HCT116 (cell line): ENCODE measurements at places on chromosomes 7 and 10. TPM values are rescaled to one million over a fixed set of nuclear protein-coding genes. Genes with fewer than 3 reads are reported as not detected.

CLCN1 gene
- total RNA-seq = 0.47 TPM

STK32C gene
- total RNA-seq = 29.7 TPM

FOXI2 gene
- total RNA-seq = not detected

TRIM73 gene
- 8.8 TPM for total RNA-seq

RHOBTB1 gene
- total RNA-seq = 1.6 TPM

GPR85 gene
- total RNA-seq = not detected

NKX1-2 gene
- total RNA-seq = 3.4 TPM

RAPGEF5 gene
- 15.6 TPM for total RNA-seq

CAV1 gene
- total RNA-seq = 298 TPM

TSPAN13 gene
- total RNA-seq = 18.5 TPM

- no peaks in the 10 kb centered on the region for H3K4me1 ChIP-seq
- H3K27ac ChIP-seq = no peak overlapping the region
- no peaks in the 10 kb centered on the region for H3K36me3 ChIP-seq
- DNase-seq = no peak
- no peak overlapping the region for H3K4me3 ChIP-seq
- no peaks in the 10 kb centered on the region for H3K27me3 ChIP-seq
These were observed 178.0 kb upstream of the IGFBP3 start for GRCh38 chr7:46099076-46099475.

GRCh38 chr7:116162992-116163391 lies 47.3 kb upstream of the TES start:
- H3K36me3 ChIP-seq = no peaks in the 10 kb centered on the region
- no peaks in the 10 kb centered on the region for H3K4me1 ChIP-seq
- H3K27me3 ChIP-seq = no peaks in the 10 kb centered on the region
- DNase-seq = peak; percentile 26

DNA sequence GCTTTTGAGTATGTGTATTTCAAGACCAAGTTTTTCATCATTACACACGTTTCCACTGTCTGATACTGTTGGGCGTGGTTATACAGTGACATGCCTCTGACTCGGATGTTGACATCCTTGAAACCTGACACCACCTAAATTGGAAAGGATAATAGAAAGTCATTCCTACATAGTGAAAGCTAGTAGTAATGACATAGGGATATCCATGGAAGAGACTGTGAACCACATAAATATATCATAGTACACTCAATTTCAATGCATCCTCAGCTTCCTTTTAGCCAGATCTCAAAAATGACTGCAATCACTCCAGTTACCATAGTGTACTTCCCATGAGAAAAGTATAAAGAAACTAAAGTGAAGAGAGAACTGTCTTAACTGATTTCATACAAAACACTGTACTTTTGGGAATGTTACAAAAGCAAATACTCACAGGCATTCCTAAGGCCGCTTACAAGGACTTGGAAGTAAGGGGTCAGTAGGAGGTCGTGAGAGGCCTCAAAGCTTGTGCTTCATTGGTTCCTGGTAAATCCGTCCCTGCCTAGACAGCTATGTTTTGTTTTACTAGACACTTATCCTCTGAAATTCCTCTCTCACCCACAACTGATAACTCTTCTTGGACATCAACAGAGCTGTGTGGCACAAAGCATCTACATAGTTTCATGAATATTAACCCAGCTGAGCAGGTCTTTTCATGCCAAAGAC lies 71.8 kb upstream of the VWDE start:
- H3K36me3 ChIP-seq = no peaks in the 10 kb centered on the region
- H3K27ac ChIP-seq = no peak overlapping the region
- H3K27me3 ChIP-seq = no peaks in the 10 kb centered on the region
- no peak overlapping the region for H3K4me3 ChIP-seq
- DNase-seq = peak; percentile 23

- DNase-seq = no peak
- no peaks in the 10 kb centered on the region for H3K36me3 ChIP-seq
- no peaks in the 10 kb centered on the region for H3K4me1 ChIP-seq
- H3K27me3 ChIP-seq = 0 out of 2 replicates have a peak, but pooled peaks cover 14% of the 10 kb centered on the region
These were observed 1.7 kb upstream of the CALN1 start for GRCh38 chr7:72413886-72414285.

- H3K4me1 ChIP-seq = peaks cover 15% of the 10 kb centered on the region
- H3K27ac ChIP-seq = no peak overlapping the region
- no peak overlapping the region for H3K4me3 ChIP-seq
- no peak for DNase-seq
- H3K27me3 ChIP-seq = no peaks in the 10 kb centered on the region
- no peaks in the 10 kb centered on the region for H3K36me3 ChIP-seq
These were observed 997.3 kb downstream of the LRMDA start for GRCh38 chr10:76428551-76429367.

GRCh38 chr7:36509962-36510361 lies 120.3 kb downstream of the ANLN start:
- H3K4me3 ChIP-seq = no peak overlapping the region
- no peaks in the 10 kb centered on the region for H3K27me3 ChIP-seq
- no peak for DNase-seq
- H3K4me1 ChIP-seq = peaks cover 13% of the 10 kb centered on the region
- H3K36me3 ChIP-seq = no peaks in the 10 kb centered on the region

DNA sequence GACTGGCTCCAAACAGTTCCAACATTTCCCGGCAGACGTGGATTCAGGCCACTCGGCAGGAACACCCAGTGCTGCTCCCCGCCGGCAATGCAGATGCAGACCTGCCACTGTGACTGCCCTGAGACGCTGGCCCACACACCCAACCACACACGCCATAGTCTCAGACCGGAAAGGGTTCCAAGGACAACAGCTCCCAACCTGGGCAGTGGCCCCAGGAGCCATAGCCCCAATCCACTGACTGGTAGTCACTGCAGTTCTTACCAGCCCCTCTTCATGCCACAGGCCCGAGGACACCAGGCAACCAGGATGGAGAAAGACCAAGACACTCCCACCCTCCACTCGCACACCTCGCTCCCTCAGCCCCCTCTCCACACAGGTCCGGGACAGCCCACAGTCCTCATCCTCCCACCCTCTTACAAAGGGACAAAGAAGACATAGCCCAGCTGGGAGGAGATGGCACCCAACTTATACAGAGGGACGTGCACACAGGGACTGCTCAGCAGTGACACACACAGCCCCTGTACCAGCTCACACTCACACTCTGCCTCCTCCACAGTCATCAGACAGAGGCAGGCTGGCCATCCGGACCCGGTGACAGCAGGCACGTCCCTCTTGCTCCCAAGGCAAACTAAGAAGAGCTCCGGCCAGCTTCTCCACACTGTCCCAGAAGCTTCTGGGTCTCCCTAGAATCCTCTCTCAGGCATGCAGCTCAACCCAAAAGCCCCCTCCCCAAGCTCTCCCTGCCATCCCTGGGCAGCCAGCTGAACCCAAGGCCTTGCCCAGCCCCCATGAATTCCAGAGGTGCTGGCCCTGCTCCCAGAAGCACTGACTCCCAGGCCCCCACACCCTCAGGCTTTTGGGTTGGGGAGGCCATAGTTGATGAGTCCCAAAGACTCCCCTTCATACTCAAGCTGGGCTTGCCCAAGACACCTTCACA lies 24.8 kb downstream of the KCNH2 start:
- no peak overlapping the region for H3K4me3 ChIP-seq
- H3K36me3 ChIP-seq = no peaks in the 10 kb centered on the region
- no peaks in the 10 kb centered on the region for H3K4me1 ChIP-seq
- H3K27ac ChIP-seq = no peak overlapping the region

DNA sequence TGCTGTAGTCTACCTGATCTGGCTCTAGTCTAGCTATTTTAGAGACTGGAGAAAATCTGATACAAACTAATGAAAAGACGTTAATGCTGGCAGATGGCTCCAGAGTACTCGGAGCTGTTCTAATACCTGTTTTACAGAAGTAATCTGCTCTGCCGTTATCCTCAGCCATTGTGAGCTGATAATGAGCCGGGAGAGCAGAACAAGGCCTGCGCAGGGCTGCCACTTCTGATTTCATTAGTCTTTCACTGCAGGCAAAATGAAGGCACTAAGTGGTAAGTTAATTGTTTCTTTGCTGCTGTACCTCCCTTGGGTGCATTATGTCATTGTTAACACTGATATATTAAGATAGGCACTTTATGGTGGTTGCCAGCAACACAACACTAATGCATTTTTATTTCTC lies 456.4 kb upstream of the PFKP start:
- no peaks in the 10 kb centered on the region for H3K27me3 ChIP-seq
- no peak overlapping the region for H3K4me3 ChIP-seq
- H3K4me1 ChIP-seq = no peaks in the 10 kb centered on the region
- no peak overlapping the region for H3K27ac ChIP-seq

GRCh38 chr7:106629516-106629915 lies 31.4 kb downstream of the CCDC71L start:
- H3K4me3 ChIP-seq = no peak overlapping the region
- no peak overlapping the region for H3K27ac ChIP-seq
- DNase-seq = no peak
- no peaks in the 10 kb centered on the region for H3K27me3 ChIP-seq

GRCh38 chr7:55212176-55212575 lies 153.0 kb upstream of the LANCL2 start:
- no peak overlapping the region for H3K4me3 ChIP-seq
- H3K27ac ChIP-seq = no peak overlapping the region
- DNase-seq = no peak
- no peaks in the 10 kb centered on the region for H3K4me1 ChIP-seq
- H3K27me3 ChIP-seq = no peaks in the 10 kb centered on the region

DNA sequence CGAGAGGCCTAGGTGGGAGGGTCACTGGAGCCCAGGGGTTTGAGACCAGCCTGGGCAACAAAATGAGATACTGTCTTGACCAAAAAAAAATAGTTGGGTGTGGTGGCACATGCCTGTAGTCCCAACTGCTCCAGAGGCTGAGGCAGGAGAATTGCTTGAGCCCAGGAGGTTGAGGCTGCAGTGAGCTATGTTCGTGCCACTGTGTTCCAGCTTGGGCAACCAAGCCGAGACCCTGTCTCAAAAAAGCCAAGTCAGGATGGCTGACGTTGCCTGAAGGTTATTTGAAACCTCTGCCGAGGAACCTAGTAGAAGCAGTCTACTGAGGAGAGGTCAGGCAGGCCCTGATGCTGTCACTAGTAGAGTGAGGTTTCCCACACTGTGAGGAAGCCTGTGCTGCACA lies 22.8 kb downstream of the DNAJB6 start:
- peaks cover 17% of the 10 kb centered on the region for H3K36me3 ChIP-seq
- peaks cover 12% of the 10 kb centered on the region for H3K4me1 ChIP-seq
- no peak for DNase-seq
- no peak overlapping the region for H3K27ac ChIP-seq

DNA sequence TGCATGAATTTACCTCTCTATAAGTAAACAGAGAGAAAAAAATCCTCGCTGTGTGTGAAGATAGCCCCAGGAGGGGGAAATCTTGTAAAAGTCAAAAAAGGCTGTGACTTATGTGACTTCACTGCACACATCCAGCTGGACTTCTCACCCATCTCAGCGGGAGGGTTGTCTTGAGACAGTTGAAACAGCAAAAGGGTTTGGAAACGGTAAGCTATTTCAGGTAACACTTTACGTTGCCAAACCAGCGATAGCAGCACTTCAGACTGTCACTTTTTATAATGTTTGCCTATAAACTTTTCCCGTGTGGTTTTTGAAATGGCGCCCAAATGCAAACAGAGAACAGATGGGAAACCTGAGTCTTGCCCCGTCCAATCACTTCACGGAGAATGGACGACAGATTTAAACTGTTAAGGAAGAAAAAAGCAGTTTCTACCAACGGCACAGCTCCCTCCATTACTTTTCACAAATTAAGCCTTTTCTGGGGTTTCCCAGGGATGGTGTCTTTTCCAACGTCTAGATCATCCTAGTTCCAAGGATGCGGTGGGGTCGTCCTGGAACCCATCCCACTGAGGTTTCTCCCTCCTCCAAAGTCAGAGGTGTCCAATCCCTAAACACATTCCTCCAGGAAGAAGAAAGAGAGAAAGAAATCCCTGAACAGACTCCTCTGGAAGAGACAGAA lies 25.2 kb downstream of the FGFR2 start:
- H3K27ac ChIP-seq = no peak overlapping the region
- H3K36me3 ChIP-seq = no peaks in the 10 kb centered on the region
- DNase-seq = no peak
- no peaks in the 10 kb centered on the region for H3K4me1 ChIP-seq
- no peak overlapping the region for H3K4me3 ChIP-seq

DNA sequence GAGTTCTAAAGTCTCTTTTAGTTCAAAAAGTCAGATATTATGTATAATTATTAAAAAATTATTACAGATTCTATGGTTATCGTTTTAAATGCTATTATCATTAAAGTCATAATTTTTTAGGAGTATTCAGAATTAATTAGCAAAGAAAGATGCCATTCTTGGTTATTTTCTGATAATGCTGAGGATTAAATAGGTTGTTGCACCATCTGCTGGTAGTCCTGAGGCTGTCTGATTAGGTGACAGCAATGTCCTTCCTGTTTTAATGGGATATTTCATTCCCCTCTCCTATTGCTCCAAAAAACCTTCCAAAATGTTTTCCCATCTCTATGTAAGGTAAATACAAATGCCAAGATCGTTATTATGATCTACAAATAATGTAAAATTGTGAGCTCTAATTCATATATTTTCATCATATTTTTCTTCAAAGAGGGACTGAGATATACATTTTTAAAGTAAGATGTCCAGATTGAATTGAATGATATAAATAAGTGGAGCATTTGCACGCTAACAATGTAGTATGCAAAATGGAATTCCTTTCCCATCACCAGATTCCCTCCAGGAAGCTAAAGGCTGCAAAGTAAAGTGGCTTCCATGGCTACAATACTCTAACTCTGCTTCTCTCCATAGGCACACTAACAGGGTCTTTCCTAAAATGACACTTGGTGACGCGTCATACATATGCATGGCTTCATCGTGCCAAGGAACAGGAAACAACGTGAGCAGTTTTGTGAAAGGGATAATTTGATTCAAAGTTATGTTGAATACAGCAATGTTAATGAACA lies 58.8 kb upstream of the AKR1E2 start:
- no peak overlapping the region for H3K27ac ChIP-seq
- no peaks in the 10 kb centered on the region for H3K36me3 ChIP-seq
- H3K4me1 ChIP-seq = peaks cover 13% of the 10 kb centered on the region
- H3K4me3 ChIP-seq = no peak overlapping the region
- peak; percentile 38 for DNase-seq
- no peaks in the 10 kb centered on the region for H3K27me3 ChIP-seq

- no peaks in the 10 kb centered on the region for H3K4me1 ChIP-seq
- H3K36me3 ChIP-seq = no peaks in the 10 kb centered on the region
- no peak overlapping the region for H3K4me3 ChIP-seq
- no peaks in the 10 kb centered on the region for H3K27me3 ChIP-seq
These were observed 39.0 kb downstream of the CABCOCO1 start for GRCh38 chr10:61701706-61702105.

GRCh38 chr10:5595994-5596471 lies 70.4 kb downstream of the ASB13 start:
- peak; percentile 21 for DNase-seq
- H3K36me3 ChIP-seq = no peaks in the 10 kb centered on the region
- no peak overlapping the region for H3K4me3 ChIP-seq
- H3K27me3 ChIP-seq = no peaks in the 10 kb centered on the region
- peaks cover 29% of the 10 kb centered on the region for H3K4me1 ChIP-seq
